ENCODE measurements at places on chromosomes 5 and 9. TPM values are rescaled to one million over a fixed set of nuclear protein-coding genes. Genes with fewer than 3 reads are reported as not detected.

DNA sequence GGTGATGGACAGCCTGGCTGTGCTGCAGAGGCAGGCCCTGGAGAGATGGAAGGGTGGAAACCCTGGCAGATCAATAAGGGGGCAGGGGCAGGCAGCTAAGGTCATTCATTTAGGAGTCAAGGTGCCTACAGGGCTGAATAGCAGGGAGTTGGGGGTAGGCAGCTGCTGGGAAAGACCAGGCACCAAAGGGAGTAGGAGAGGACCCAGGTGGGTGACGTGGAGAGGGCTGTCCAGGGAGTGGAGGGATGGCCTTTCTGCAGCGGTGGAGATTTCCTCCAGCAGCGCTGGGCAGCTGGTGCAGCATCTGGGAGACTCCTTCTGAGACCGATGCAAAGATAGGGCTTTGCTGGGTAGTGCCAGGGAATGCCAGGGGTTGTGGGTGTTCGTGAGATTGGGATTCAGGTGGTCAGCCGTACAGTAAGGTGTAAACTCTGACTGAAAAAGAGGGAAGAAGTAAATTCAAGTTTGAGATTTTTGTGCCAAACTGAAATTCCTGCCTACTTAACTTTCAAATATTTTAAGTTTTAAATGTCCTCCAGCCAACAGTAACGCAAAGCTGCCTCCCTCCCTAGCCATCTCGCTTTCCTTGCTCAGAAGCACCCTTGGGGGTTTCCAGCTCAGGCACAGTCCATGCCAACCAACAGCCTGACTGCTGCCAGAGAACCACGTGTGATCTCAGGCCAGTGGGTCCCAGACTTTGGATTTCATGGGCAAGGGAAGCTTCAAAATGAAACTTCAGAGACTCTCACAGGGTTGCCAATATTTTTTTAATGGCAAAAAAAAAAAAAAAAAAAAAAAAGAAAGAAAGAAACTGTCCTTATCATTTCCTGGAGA lies 18.6 kb upstream of the ANGPTL2 start:
- no peak overlapping the region for H3K27ac ChIP-seq
- H3K4me1 ChIP-seq: no peaks in the 10 kb centered on the region
- H3K4me3 ChIP-seq: no peak overlapping the region
- H3K27me3 ChIP-seq: no peaks in the 10 kb centered on the region
- H3K36me3 ChIP-seq: no peaks in the 10 kb centered on the region

DNA sequence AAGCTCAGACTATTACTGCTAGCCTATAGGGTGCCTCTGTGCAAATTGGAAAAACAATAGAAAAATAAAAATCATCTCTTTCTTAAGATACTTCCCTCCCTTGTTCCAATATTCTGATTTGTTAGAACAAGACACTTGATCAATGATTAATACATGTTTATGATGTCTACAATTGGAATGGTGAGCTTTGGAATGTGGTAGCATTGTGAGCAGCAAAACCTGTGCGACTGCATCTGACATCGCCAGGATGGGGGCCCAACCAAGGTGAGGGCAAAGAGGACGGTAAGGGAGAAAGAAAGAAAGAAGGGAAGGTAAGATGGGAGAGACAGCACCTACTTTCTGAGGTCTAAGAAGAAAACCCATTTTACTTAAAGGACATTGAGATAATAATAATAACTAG lies 183.0 kb upstream of the TRIM32 start:
- no peak overlapping the region for H3K4me3 ChIP-seq
- DNase-seq: no peak
- no peaks in the 10 kb centered on the region for H3K36me3 ChIP-seq
- no peak overlapping the region for H3K27ac ChIP-seq
- H3K4me1 ChIP-seq: no peaks in the 10 kb centered on the region

- DNase-seq: no peak
- no peak overlapping the region for H3K4me3 ChIP-seq
- no peaks in the 10 kb centered on the region for H3K4me1 ChIP-seq
- H3K27ac ChIP-seq: no peak overlapping the region
These were observed 48.7 kb upstream of the ACTBL2 start for GRCh38 chr5:57531333-57531732.

DNA sequence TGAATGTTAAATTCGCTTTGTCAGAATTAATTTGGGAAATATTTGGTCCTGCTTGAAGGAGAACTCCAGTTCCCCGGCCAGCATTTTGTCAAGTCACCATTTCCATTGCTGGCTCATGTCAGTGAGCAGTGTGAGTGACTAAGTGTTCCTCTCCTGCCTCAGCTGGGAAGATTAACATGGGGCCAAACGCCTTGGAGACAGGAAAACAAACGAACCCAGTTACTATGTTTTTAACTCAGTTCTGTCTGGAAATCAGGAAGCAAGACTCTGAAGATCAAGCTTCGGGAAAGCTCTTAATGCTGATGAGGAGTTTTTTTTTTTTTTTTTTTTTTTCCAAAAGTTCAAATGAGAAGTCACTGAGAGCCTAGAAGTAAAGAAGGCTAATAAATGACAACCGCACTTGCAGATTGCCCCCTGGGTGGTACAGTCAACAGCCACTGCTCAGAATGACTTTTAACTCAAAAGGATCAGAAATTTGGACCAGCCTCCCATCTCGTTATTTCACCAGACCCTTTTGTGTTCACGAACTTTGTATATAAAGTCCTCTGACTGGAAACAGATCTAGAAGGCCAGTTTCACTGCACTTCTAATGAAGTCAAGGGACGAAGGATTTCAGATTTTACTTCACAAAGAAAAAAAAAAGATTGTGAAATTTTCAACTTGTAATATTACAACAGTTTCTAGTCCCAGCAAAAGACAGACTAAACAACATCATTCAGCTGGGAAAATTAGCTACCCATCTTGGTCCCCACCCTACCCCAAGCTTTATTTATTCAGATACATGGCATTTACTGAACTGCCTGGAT lies 121.3 kb downstream of the LHFPL2 start:
- H3K4me3 ChIP-seq: no peak overlapping the region
- H3K4me1 ChIP-seq: no peaks in the 10 kb centered on the region
- H3K27me3 ChIP-seq: no peaks in the 10 kb centered on the region
- H3K27ac ChIP-seq: no peak overlapping the region
- no peak for DNase-seq
- no peaks in the 10 kb centered on the region for H3K36me3 ChIP-seq

RNF180 gene
- polyA plus RNA-seq: not detected

GRCh38 chr5:2675548-2675947 lies 75.9 kb downstream of the IRX2 start:
- no peaks in the 10 kb centered on the region for H3K4me1 ChIP-seq
- H3K36me3 ChIP-seq: no peaks in the 10 kb centered on the region
- H3K27ac ChIP-seq: no peak overlapping the region
- H3K4me3 ChIP-seq: no peak overlapping the region

GRCh38 chr9:131674425-131675421 lies 65.2 kb downstream of the RAPGEF1 start:
- H3K36me3 ChIP-seq: no peaks in the 10 kb centered on the region
- H3K27me3 ChIP-seq: no peaks in the 10 kb centered on the region
- H3K27ac ChIP-seq: no peak overlapping the region

DNA sequence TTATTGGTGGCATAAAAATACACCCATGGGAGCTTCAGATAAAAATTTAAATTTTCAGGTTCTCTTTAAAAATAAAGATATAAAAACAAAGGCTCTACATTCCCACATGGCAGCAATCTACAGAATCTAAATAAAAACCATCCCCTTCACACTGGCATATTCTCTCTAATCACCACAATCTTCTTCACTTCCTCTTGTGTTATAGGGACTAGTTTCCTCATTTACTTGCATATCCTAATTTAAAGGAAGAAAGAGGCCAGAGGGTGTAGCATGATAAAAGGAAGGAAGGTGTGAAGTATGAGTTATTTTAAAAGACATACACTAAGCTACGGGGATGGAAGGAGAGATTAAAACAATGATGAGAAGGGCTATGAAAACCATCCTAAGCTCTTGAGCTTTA lies 390.5 kb downstream of the ZNF608 start:
- H3K4me1 ChIP-seq: no peaks in the 10 kb centered on the region
- no peaks in the 10 kb centered on the region for H3K36me3 ChIP-seq
- no peaks in the 10 kb centered on the region for H3K27me3 ChIP-seq
- H3K27ac ChIP-seq: no peak overlapping the region
- H3K4me3 ChIP-seq: no peak overlapping the region
- no peak for DNase-seq

RASGEF1C gene
- polyA plus RNA-seq: not detected

DNA sequence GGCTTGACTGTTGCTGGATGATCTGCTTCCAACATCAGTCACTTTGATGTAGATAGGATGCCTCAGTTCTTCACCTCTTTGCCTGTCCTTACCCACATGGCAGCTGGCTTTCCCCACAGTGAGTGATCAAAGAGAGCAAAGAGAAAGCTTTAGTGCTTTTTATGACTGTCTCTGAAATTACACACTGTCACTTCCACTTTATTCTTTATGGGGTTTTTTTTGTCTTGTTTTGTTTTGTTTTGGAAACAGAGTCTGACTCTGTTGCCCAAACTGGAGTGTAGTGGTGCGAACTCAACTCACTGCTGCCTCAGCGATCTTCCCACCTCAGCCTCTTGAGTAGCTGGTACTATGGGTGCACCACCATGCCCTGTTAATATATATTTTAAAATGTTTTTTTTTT lies 32.4 kb upstream of the C5orf24 start:
- H3K4me1 ChIP-seq: no peaks in the 10 kb centered on the region
- peaks cover 22% of the 10 kb centered on the region for H3K36me3 ChIP-seq
- H3K4me3 ChIP-seq: no peak overlapping the region
- H3K27ac ChIP-seq: no peak overlapping the region

DNA sequence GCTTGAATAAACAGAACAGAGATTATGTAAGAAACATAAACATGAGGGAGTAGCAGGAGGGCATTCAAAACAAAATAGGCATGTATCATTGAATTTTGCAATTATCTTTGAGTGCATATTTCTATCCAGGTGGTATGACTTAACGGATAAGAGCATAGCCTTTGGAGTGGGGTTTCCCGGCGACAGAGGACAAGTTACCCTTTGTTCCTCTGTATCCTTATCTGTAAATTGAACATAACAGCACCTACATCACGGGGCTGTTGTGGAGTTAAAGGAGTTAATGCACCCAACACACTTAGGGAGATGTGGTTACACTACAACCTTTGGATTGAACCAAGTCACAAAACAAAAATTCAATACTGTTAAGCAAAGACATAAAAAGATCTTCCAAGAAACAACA lies 314.6 kb upstream of the KIF2A start:
- no peaks in the 10 kb centered on the region for H3K27me3 ChIP-seq
- DNase-seq: no peak
- H3K27ac ChIP-seq: no peak overlapping the region
- no peaks in the 10 kb centered on the region for H3K4me1 ChIP-seq
- no peaks in the 10 kb centered on the region for H3K36me3 ChIP-seq

DNAH5 gene
- not detected for polyA plus RNA-seq

DNA sequence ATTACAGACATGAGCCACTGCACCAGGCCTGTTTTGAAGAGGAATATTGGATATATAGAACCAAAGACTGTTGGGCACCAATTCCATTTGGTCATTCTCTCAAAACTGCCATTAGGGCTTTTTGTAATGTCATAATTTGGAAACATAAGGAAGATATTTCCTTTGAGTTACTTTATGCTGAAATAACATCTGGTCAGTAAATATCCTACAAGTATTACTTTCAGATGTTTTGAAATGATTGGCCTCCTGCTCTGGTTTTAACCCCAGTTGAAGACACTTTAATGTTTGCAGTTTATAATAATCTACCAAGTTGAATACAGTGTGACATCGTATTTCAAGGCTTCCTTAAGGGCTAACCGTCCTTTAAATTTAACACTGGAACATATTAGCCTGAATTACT lies 33.6 kb downstream of the LRRTM2 start:
- H3K36me3 ChIP-seq: no peaks in the 10 kb centered on the region
- no peak overlapping the region for H3K4me3 ChIP-seq

C5orf58 gene
- 0.99 TPM for polyA plus RNA-seq

GRCh38 chr9:72022841-72023240 lies 37.6 kb downstream of the C9orf57 start:
- no peak overlapping the region for H3K27ac ChIP-seq
- no peak for DNase-seq

FBP1 gene
- 13.3 TPM for polyA plus RNA-seq

GRCh38 chr9:81427870-81428269 lies 261.5 kb downstream of the TLE1 start:
- H3K4me1 ChIP-seq: no peaks in the 10 kb centered on the region
- no peaks in the 10 kb centered on the region for H3K27me3 ChIP-seq
- no peak overlapping the region for H3K27ac ChIP-seq
- H3K4me3 ChIP-seq: no peak overlapping the region

- peaks cover 21% of the 10 kb centered on the region for H3K4me1 ChIP-seq
- no peaks in the 10 kb centered on the region for H3K36me3 ChIP-seq
- H3K27me3 ChIP-seq: no peaks in the 10 kb centered on the region
These were observed 11.0 kb upstream of the EEIG1 start for GRCh38 chr9:127991757-127992274.

GRCh38 chr9:116096853-116097252 lies 56.7 kb upstream of the PAPPA start:
- no peak for DNase-seq
- no peak overlapping the region for H3K27ac ChIP-seq
- H3K4me3 ChIP-seq: no peak overlapping the region
- no peaks in the 10 kb centered on the region for H3K4me1 ChIP-seq

DNA sequence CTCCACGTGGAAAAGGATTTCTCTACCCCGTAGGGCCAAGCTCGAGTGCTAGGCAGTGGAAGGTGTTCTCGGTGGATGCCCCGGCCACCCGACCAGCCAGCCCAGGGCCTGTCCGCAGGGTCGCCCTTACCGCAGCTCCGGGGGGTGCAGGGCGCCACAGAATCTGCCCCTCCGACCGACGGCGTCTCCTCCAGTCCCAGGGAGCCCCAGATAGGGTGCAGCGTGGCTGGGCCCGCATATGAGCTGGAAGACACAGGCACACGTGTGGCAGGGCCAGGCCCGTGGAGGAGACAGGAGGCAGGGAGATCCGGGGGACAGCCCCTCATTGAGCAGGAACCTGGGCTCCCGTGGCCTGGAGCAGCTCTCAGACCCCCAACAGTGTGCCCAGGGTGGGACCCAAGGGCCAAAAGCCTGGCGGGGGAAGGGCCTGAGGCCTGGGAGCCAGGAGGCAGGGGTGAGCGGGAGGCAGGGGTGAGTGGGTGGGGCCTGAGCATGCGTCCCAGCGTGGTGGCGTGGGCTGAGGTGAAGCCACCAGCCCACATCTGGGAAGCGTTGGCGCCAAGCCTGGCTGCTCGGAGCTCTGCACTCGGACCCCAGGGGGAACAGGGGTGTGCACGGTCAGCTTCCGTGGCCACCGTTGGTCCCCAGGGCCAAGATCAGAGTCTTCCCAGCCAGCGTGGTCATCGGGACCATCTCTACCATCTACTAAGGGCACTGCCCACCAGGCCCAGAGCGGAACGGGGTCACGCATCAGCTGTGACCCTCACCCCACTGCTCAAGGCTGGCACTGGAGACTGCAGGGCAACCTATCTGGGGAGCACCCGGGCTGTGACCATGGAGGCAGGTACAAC lies 22.2 kb downstream of the CCDC187 start:
- no peaks in the 10 kb centered on the region for H3K4me1 ChIP-seq
- no peak overlapping the region for H3K27ac ChIP-seq
- no peaks in the 10 kb centered on the region for H3K27me3 ChIP-seq
- no peak for DNase-seq

DNA sequence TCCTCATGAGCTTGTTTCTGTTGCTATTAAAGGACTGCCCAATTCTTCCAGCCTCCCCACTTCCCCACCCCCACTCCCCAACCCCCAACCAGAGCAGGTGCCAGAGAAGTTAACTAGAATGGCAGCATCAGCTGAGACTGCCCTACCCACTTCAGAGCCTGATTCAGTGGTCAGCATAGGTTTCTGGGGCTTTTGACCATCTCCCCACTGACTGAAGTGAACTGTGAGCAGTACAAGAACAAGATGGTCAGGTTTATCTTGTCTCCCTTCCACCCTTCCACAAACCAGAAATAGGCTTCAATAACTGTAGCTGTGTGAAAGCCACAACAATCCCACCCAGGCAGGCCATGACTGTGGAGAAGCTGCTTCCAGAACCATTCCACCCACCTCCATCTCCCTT lies 289.4 kb upstream of the SLC24A2 start:
- no peak overlapping the region for H3K4me3 ChIP-seq
- no peak for DNase-seq
- no peaks in the 10 kb centered on the region for H3K4me1 ChIP-seq
- H3K27ac ChIP-seq: no peak overlapping the region
- no peaks in the 10 kb centered on the region for H3K27me3 ChIP-seq
- no peaks in the 10 kb centered on the region for H3K36me3 ChIP-seq

Measured in CD8-positive, alpha-beta memory T cell (primary cell).